Pancreas (tissue), 10 donors: ENCODE measurements at places on chromosomes 13 and 19. TPM values are rescaled to one million over a fixed set of nuclear protein-coding genes. Genes with fewer than 3 reads are reported as not detected.

DNA sequence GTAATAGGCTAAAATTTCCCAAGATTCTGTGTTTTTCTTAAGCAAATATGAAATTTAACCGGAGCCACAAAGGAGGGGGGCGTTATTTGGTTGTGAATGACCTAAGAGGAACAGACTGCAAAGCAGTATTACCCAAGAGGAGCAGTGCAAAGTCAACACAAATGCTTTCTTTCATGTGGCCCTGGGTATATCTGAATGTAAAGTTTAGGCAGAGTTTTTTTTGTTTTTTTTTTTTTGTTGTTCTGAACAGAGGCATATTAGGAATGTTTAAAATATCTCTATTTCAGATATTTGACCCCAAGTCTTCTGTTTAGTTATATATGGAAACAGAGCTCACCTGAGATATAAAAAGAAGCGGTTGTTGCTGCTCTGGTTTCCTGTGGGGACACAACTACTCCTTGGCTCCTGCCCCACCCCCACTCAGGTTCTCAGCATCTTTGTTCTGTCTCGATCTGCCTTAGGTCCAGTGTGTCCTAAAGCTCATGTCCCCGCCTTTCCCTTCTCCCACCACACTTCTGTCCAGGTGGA is 220.7 kb downstream of the RFC3 start:
- no peak overlapping the region for H3K27ac ChIP-seq
- DNase-seq: no peak
- no peaks in the 10 kb centered on the region for H3K27me3 ChIP-seq
- H3K4me3 ChIP-seq: no peak overlapping the region
- no peaks in the 10 kb centered on the region for H3K36me3 ChIP-seq

TPTE2 gene
- not detected for total RNA-seq

- no peak for DNase-seq
- no peak overlapping the region for H3K4me3 ChIP-seq
- H3K4me1 ChIP-seq: no peaks in the 10 kb centered on the region
- no peaks in the 10 kb centered on the region for H3K27me3 ChIP-seq
- H3K27ac ChIP-seq: no peak overlapping the region
Measured at GRCh38 chr13:103969520-103970050, 903.4 kb upstream of the SLC10A2 start.

- H3K4me1 ChIP-seq: no peaks in the 10 kb centered on the region
- H3K4me3 ChIP-seq: no peak overlapping the region
- no peaks in the 10 kb centered on the region for H3K27me3 ChIP-seq
- no peak for DNase-seq
- no peaks in the 10 kb centered on the region for H3K36me3 ChIP-seq
Measured at GRCh38 chr13:21611385-21611784, 7.4 kb upstream of the MICU2 start.

DNA sequence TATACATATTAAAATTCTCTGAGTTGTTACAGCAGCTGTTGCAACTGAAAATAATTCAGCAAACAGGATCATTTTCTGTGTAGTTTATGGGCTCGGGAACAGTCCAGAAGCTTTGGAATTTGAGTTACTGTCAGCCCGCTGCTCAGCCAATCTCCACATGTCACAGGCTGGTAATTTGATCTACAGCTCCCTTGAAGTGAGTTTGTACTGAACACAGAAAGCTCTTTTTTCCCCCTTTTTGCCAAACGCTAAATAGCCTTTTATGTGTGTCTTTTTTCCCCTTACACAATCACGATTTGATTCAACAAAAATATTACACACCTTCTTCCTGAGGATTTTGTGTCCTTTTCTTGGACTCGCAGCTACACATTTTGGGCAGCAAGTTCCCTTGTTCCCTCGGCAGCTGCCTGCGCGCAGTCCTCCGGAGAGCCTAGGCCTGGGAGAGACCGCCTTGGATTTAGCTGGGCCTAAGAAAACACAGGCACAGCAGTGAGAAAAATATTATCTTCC is 371.4 kb downstream of the KCNRG start:
- no peaks in the 10 kb centered on the region for H3K27me3 ChIP-seq
- H3K27ac ChIP-seq: no peak overlapping the region
- DNase-seq: no peak

PROZ gene
- total RNA-seq: not detected

- no peaks in the 10 kb centered on the region for H3K27me3 ChIP-seq
- H3K4me3 ChIP-seq: no peak overlapping the region
- no peaks in the 10 kb centered on the region for H3K36me3 ChIP-seq
- DNase-seq: no peak
- H3K27ac ChIP-seq: no peak overlapping the region
Measured at GRCh38 chr13:107028751-107029150, 460.8 kb upstream of the ARGLU1 start.

URAD gene
- not detected for total RNA-seq

DNA sequence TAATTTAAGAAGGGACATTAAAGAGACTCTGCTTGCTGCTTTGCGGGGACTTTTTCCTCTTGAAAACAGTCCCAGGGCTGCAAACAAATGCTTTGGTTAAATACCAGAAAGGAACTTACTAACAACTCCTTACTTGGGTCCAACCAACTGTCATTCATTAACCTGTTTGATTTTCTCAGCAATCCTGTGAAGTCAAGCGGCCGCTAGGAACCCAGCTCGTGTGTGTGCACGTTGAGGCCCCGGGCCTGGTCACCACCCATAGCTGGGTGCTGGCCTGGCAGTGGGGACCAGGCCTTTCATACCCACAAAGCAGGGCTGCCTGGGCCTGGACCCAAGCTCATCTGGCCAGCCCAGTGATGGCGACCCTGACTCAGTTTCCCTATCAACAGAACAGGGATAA is 50.7 kb downstream of the C1QTNF9 start:
- H3K27me3 ChIP-seq: no peaks in the 10 kb centered on the region
- H3K4me3 ChIP-seq: no peak overlapping the region
- no peak overlapping the region for H3K27ac ChIP-seq
- H3K36me3 ChIP-seq: no peaks in the 10 kb centered on the region
- no peak for DNase-seq

DNA sequence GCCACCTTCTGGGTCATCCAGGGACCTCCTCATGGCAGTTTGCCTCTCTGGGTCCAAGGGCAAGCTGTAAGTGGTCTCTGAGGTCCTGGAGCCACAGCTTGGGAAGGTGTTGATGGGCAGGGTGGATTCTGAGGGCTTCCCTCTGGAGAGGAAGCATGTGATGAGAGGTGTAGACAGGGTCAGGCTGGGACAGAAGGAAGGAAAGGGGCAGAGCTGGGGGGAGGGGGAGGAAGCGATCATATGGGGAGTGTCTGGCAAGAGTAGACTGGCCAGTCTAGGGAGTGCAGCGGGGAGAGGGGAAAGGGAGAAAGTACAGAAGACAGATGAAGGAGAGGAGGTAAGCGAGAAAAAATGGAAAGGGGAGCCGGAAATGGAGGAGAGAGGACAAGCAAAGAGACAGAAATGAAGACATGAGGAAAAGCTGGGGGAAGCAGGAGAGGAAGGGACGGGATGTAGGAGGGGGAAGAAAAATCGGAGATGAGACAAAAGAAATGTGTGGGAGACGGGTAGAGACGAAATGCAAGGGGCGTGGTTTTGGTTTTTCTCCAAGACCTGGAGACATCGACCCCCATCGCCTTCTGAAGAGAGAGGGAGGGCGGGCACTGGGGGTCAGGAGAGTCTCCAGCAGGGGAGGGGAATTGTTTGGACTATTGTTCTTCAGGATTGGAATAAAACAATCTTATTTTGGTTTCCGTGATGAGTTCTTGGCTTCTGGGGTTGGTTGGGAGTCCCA is 26.6 kb downstream of the ZSWIM9 start:
- no peaks in the 10 kb centered on the region for H3K36me3 ChIP-seq
- DNase-seq: no peak
- no peak overlapping the region for H3K27ac ChIP-seq
- no peak overlapping the region for H3K4me3 ChIP-seq
- H3K4me1 ChIP-seq: no peaks in the 10 kb centered on the region

GRCh38 chr19:32227561-32228165 is 117.7 kb upstream of the ZNF507 start:
- DNase-seq: no peak
- H3K36me3 ChIP-seq: no peaks in the 10 kb centered on the region
- no peaks in the 10 kb centered on the region for H3K4me1 ChIP-seq
- no peaks in the 10 kb centered on the region for H3K27me3 ChIP-seq

GRCh38 chr19:41796901-41797300 is 514 bp downstream of the CEACAM3 start:
- H3K4me3 ChIP-seq: no peak overlapping the region
- H3K36me3 ChIP-seq: no peaks in the 10 kb centered on the region
- H3K27me3 ChIP-seq: no peaks in the 10 kb centered on the region
- H3K4me1 ChIP-seq: no peaks in the 10 kb centered on the region
- no peak overlapping the region for H3K27ac ChIP-seq

DNA sequence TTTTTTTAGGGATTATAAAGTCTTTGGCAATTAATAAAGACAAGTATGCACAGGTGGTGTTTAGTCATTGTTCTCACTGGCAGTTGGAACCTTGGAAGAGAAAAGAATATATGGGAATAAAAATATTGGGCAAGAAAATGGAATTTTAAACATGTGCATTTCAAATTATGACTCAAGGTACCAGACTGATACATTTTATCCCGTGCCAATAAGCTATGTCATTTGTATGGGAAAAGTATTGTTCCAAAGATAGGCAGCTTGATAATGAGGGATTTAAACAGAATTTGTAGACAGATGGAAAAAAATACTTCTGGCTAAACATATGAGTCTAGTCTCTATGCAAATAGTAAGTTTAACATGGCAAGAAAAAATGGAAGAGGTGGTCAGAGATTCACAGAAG is 169.5 kb upstream of the UFM1 start:
- DNase-seq: no peak
- no peaks in the 10 kb centered on the region for H3K27me3 ChIP-seq
- H3K27ac ChIP-seq: no peak overlapping the region
- no peak overlapping the region for H3K4me3 ChIP-seq
- H3K4me1 ChIP-seq: no peaks in the 10 kb centered on the region

- no peak overlapping the region for H3K27ac ChIP-seq
- H3K4me3 ChIP-seq: no peak overlapping the region
Measured at GRCh38 chr13:35714121-35714520, 237.6 kb upstream of the MAB21L1 start.

PSG7 gene
- not detected for total RNA-seq

- no peaks in the 10 kb centered on the region for H3K27me3 ChIP-seq
- no peak overlapping the region for H3K27ac ChIP-seq
Measured at GRCh38 chr19:10505583-10506229, 2.5 kb upstream of the KEAP1 start.

GPR12 gene
- not detected for total RNA-seq
